ENCODE measurements at places on chromosomes 5 and 9.

DNA sequence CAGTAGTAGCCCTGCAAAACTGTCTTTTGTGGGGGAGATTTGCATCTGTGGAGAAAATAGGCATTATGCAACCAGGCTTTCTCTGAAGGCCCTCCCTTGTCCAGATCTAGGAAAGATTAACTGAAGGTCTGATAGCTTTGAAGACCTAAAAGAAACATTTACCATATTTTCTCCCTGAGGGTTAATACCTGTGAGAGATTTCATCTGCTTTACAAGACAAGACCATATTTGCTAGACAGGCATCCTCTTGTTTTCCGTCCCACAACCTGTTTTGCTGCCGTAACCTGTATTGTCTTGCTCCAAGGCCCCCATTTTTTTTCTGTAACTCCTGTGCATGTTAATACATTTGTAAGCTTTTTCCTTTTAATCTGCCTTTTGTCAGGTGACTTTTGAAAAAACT is 1985.2 kb upstream of the CDH9 start:
- H3K27ac ChIP-seq, result no peak overlapping the region
- H3K36me3 ChIP-seq, result no peaks in the 10 kb centered on the region
- no peaks in the 10 kb centered on the region for H3K4me1 ChIP-seq
- H3K27me3 ChIP-seq, result no peaks in the 10 kb centered on the region

DNA sequence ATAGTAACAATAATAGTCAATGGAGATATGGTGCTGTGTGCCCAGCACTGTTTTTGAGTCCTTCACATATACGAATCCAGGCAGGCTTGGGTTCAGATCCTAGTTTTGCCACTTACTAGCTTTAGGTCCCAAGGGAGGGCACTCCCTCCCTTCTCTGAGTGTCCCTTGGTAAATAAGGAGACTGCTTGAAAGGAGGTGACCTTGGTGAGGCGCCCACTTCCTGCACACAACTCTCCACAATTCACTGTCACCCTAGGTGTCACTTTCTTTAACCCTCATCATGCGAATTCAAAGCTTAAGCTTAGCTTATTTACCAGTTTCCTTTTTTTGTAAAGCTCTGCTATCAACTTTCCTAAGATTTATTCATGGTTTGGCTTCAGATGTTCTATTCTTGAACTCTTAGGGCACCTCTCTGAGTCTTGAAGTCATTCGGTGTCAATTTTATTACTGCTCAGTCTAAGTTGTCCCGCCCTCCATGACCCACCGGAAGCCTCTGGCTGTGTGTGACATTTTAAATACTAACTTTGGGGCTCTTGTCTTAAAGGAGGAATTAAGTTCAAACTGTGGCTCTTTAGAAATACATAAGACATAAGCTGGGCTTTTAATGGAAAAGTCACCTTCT is 170.7 kb upstream of the ZNF618 start:
- no peaks in the 10 kb centered on the region for H3K4me1 ChIP-seq
- no peak overlapping the region for H3K27ac ChIP-seq
- no peaks in the 10 kb centered on the region for H3K36me3 ChIP-seq
- H3K4me3 ChIP-seq, result no peak overlapping the region
- no peak for DNase-seq
- no peaks in the 10 kb centered on the region for H3K27me3 ChIP-seq

DNA sequence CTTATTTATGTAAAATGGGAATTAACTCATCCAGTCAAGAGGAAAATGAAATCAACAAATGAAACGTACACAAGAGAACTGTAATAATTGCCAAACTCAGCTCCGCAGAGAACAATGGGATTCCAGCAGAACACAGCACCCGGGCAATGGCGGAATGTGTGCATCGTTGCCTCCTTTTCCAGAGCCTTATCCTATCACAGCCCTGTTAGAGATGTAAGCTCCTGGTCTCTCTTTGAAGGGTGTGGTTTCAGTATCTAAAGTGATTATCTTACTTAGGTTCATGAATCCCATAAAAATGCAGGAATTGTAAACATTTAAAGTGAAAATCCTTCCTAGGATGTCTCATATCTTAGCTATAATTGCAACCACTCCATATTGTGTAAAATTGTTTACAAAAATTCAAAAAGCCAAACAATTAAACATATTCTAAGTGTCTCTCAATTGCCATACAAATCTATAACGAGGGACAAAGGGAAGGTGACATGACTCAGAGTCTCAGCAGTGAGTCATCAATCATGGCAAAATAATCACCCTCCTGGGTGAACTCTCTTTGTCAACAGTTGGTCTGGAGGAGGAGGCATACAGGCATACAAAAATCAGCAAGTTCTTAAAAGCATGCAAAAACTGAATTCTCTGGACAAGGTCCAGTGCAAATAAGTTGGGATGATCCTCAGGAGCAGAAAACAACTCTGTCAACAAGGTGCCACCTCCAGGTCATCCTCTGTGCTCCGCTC is 22.6 kb downstream of the SEMA5A start:
- H3K27me3 ChIP-seq, result no peaks in the 10 kb centered on the region
- no peak overlapping the region for H3K27ac ChIP-seq
- no peak for DNase-seq
- H3K4me3 ChIP-seq, result no peak overlapping the region
- no peaks in the 10 kb centered on the region for H3K4me1 ChIP-seq

DNA sequence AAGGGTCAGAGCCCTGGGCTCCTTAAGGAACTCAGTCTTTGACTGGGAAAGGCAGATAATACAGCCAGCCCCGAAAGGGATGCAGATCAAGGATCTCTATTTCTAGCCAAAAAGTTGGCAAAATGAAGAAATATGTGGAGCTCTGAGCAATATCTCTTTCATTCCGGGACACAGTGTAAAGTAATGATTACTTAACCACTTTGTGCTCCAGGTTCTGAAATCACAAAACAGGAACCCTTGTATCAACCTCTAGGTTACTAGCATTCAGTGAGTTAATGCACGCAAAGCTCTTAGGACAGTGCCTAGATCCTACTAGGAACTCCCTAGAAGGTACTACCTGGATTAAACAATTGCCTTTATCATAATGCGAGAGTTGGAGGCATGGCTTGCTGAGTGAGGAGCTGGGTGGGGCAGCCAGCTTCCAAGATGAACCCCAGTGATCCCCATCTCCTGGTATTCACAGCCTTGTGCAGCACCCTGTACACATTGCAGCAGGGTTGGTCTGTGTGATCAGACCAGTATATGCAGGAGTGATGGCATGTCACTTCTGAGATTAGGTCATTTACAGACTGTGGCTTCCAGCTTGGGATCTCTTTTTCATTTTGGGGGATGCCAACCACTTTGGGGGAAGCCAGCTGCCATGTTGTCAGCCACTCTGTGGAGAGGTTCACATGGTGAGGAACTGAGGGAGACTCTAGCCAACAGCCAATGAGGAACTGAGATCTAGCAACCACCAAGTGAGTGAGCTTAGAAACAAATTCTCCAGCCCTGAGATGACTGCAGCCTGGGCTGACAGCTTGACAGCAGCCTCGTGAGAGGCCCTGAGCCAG is 103.1 kb upstream of the SLC44A1 start:
- no peaks in the 10 kb centered on the region for H3K36me3 ChIP-seq
- no peak overlapping the region for H3K4me3 ChIP-seq
- peaks cover 9% of the 10 kb centered on the region for H3K4me1 ChIP-seq
- no peak for DNase-seq
- no peak overlapping the region for H3K27ac ChIP-seq
- H3K27me3 ChIP-seq, result no peaks in the 10 kb centered on the region

- H3K36me3 ChIP-seq, result no peaks in the 10 kb centered on the region
- no peak overlapping the region for H3K4me3 ChIP-seq
- H3K4me1 ChIP-seq, result no peaks in the 10 kb centered on the region
- H3K27ac ChIP-seq, result no peak overlapping the region
- no peaks in the 10 kb centered on the region for H3K27me3 ChIP-seq
These were observed 48.2 kb upstream of the GPR151 start for GRCh38 chr5:146564007-146564762.

DNA sequence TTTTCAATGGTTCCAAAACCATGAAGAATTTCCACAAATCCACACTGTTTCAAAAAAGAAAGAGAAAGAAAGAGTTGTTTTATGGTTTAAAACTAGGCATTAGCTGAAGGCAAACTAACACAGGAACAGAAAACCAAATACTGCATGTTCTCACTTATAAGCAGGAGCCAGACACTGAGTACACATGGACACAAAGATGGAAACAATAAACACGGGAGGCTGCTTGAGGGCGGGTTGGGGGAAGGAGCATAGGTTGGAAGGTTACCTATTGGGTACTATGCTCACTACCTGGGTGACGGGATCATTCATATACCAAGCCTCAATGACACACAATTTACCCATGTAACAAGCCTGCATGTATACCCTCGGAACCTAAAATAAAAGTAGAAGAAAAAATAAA is 45.0 kb downstream of the SEMA6A start:
- DNase-seq, result no peak
- H3K4me3 ChIP-seq, result no peak overlapping the region
- H3K27me3 ChIP-seq, result no peaks in the 10 kb centered on the region
